ENCODE measurements at places on chromosomes 16 and 17. TPM values are rescaled to one million over a fixed set of nuclear protein-coding genes. Genes with fewer than 3 reads are reported as not detected.

- no peak for DNase-seq
Observed at GRCh38 chr17:17510456-17511292, 14.5 kb upstream of the RASD1 start.

DNA sequence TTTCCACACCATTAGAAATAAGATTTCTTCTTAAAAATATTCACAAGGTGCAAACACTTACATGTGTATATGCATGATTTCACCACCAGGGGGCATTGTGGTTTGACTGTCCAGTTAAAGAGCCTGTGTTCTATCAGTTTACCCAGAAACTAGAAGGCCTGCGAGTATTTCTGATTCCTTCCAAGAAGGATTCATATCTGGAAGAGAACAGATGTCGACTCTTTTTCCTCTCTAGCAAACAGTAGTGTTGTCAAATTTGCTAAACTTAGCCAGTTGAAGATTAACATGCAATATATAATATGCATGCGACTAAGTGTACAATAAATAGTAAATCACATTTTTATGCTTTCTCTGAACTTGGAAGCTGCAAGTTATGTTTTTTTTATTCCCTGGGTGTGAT, 404.1 kb downstream of the WWOX start:
- DNase-seq: no peak

- DNase-seq: no peak
Observed at GRCh38 chr16:89798832-89799370, 17.5 kb downstream of the FANCA start.

- DNase-seq: no peak
Observed at GRCh38 chr17:43534909-43535308, 11.2 kb downstream of the ETV4 start.

DNA sequence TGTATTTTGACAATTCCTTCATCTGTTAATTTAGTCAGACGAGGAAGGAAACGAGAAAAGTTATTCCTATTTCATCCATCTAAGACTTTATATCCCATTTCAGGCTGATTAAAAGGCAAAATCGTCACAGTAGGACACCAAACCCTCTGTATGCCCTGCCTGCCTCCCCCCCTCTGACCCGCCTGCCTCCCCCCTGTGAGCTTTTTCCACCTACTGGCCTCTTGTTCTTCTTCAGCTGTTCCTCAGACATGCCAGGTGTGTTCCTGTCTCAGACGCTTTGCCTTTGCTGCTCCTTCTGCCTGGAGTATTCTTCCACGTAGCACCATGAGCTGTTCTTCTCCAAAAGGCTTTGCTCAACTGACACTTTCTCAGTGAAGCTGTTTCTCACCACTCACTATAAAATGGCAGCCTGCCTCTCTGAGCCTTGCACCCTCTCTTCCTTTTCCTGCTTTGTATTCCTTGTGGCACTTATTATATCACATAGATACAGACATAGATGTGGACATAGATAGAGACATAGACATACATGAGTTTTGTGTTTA, 723.4 kb downstream of the MAF start:
- no peak for DNase-seq

- no peak for DNase-seq
Observed at GRCh38 chr17:51103451-51103850, 17.2 kb downstream of the SPAG9 start.

DNA sequence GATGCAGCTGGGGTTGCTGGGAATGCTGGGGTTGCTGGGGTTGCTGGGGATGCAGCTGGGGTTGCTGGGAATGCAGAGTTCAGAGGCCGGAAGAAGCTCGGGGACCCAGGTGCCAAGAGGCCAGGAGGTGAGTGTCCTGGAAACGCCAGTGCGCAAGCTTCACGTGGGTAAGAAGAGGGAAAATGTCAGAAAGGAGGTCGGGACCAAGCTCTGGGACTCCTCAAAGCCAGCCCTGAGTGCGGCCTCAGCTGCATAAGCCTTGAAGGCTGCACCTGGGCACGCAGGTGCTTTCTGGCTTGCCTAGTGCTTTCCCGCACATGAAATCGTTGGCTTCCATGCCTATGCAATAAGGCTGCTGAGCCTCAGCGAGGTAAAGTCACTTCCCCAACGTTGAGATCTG, 48.3 kb downstream of the PITPNM3 start:
- no peak for DNase-seq

DNA sequence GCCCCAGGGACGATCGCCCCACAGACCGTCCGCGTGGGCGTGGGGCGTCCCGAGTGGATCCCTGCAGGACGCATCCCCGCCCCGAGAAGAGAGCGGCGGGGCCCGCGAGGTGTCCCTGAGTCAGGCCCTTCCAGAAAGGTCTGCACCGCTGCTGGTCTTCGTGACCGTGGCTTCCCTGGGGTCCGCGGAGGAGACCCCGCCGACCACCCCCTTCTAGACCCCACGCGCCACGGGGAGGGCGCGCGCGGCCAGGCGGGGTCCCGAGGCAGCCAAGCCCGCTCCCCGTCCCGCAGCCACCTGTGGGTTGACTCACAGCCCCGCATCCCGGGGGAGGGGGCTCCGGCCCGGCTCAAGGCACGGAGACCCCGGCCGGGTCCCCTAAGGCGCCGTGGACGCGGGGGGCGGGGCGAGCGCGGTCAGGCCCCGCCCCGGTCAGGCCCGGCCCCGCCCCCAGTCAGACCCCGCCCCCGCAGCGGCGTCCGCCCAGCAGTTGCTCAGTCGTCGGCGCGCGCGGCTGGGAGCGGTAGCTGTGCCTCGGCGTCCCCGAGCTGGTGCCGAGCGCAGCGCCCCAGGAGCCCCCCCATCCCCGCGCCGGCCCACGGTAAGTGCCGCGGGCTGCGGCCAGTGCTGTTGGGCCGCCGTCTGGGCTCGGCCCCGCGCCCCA, at the start of gene BAIAP3:
Gene BAIAP3 (plus strand): TSS at position 497 of the 664 bp plus-strand sequence. CDS start 4,905 bp downstream, outside the sequence.
- no peak for DNase-seq

- no peak for DNase-seq
Observed at GRCh38 chr16:8996891-8997290, 33.2 kb upstream of the USP7 start.

GRCh38 chr17:19460700-19461099, 49.7 kb downstream of the RNF112 start:
- DNase-seq: no peak

- DNase-seq: no peak
Observed at GRCh38 chr17:70786081-70786480, 616.7 kb downstream of the KCNJ2 start.

DNA sequence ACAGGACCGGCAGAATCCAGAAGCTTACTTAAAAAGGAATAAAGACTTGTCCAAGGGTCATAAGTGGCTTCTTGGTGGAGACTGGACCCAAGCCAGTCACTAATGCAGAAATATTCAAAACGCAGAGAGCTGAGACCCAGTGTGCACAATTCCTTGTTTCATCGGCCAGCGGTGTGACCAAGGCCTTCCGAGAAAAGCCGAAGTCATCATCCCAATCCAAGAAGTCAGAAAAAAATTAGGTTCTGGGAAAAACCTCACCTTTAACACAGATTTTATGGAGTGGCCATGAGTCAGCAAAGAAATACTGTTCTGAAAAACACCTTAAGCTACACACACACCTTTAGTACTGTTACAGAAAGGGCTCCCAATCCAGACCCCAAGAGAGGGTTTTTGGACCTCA, 1.0 kb upstream of the GCSH start:
- DNase-seq: no peak

GRCh38 chr16:35687781-35688180, 2228.4 kb downstream of the TP53TG3F start:
- no peak for DNase-seq

Gene PLEKHG4
- total RNA-seq: 3.8 TPM

Gene CTRB2
- total RNA-seq: not detected

Gene BRICD5
- 8.7 TPM for total RNA-seq

Gene RAB11FIP4
- 44.7 TPM for total RNA-seq

Gene KRTAP4-1
- total RNA-seq: not detected

All from type B pancreatic cell (in vitro differentiated cells).